H4 (cell line): ENCODE measurements at places on chromosomes 2 and 18. TPM values are rescaled to one million over a fixed set of nuclear protein-coding genes. Genes with fewer than 3 reads are reported as not detected.

SMCHD1 gene
- total RNA-seq = 15.2 and 26.6 TPM in 2 replicates

VIT gene
- total RNA-seq = 2.4 and 3.6 TPM in 2 replicates

SRD5A2 gene
- not detected in 2 replicates for total RNA-seq

IL1RL1 gene
- total RNA-seq = not detected in 2 replicates

CDCA7 gene
- 27.7 and 31.9 TPM in 2 replicates for total RNA-seq

SCN9A gene
- 3.3 and 3.9 TPM in 2 replicates for total RNA-seq

TEKT4 gene
- total RNA-seq = not detected in 2 replicates

TM4SF20 gene
- 0.04 TPM in 1 of 2 replicates, not detected in the other for total RNA-seq

HMSD gene
- total RNA-seq = 0.12 TPM in 1 of 2 replicates, not detected in the other

UGT1A4 gene
- total RNA-seq = 0.04 TPM in 1 of 2 replicates, not detected in the other

NDC80 gene
- total RNA-seq = 34.6 and 43.0 TPM in 2 replicates

CXCR1 gene
- total RNA-seq = not detected in 2 replicates

COLEC12 gene
- 41.9 and 49.4 TPM in 2 replicates for total RNA-seq

ZNF521 gene
- total RNA-seq = 6.8 and 8.2 TPM in 2 replicates

MBOAT2 gene
- total RNA-seq = 21.3 and 26.9 TPM in 2 replicates

FNDC4 gene
- 0.16 and 0.29 TPM in 2 replicates for total RNA-seq

MCFD2 gene
- total RNA-seq = 112 and 124 TPM in 2 replicates

HDHD2 gene
- 10.3 and 11.9 TPM in 2 replicates for total RNA-seq

CAPN14 gene
- 0.14 TPM in 1 of 2 replicates, not detected in the other for total RNA-seq

AKAIN1 gene
- total RNA-seq = not detected in 2 replicates

EMILIN1 gene
- total RNA-seq = 10.8 and 30.2 TPM in 2 replicates

STON1 gene
- total RNA-seq = 5.8 and 6.1 TPM in 2 replicates

TEX261 gene
- 45.2 and 51.0 TPM in 2 replicates for total RNA-seq

FOSL2 gene
- 11.1 and 13.2 TPM in 2 replicates for total RNA-seq

IL36B gene
- not detected in 2 replicates for total RNA-seq

DCTN1 gene
- 55.1 and 67.2 TPM in 2 replicates for total RNA-seq

DRC1 gene
- total RNA-seq = not detected in 2 replicates

SULT1C2 gene
- 0.45 and 0.70 TPM in 2 replicates for total RNA-seq

DLX2 gene
- 2.6 and 3.3 TPM in 2 replicates for total RNA-seq

MRPL30 gene
- 49.4 and 49.6 TPM in 2 replicates for total RNA-seq

MAP2 gene
- total RNA-seq = 5.3 TPM in 2 replicates

FAM228A gene
- not detected in 2 replicates for total RNA-seq

SERPINB12 gene
- not detected in 2 replicates for total RNA-seq

KIAA2012 gene
- not detected in 2 replicates for total RNA-seq

CIAO1 gene
- 79.3 and 96.1 TPM in 2 replicates for total RNA-seq

DNAJC5G gene
- total RNA-seq = not detected in 2 replicates

MSTN gene
- total RNA-seq = not detected in 2 replicates

GRB14 gene
- 0.48 and 2.6 TPM in 2 replicates for total RNA-seq

AMER3 gene
- total RNA-seq = not detected in 2 replicates

GALR1 gene
- total RNA-seq = under 0.01 TPM in 1 of 2 replicates, not detected in the other

TNFAIP6 gene
- 1.5 and 5.6 TPM in 2 replicates for total RNA-seq

TMEM131 gene
- total RNA-seq = 9.7 and 12.3 TPM in 2 replicates

LONRF2 gene
- 0.51 and 1.2 TPM in 2 replicates for total RNA-seq

C2orf74 gene
- total RNA-seq = 15.0 and 19.3 TPM in 2 replicates

C2orf80 gene
- total RNA-seq = not detected in 2 replicates

MRO gene
- 0.82 and 1.2 TPM in 2 replicates for total RNA-seq

CHRNG gene
- not detected in 2 replicates for total RNA-seq

UGT1A6 gene
- total RNA-seq = 2.6 and 3.1 TPM in 2 replicates

EFR3B gene
- total RNA-seq = 0.19 and 0.21 TPM in 2 replicates

PCBP1 gene
- 15.1 and 23.2 TPM in 2 replicates for total RNA-seq
